ENCODE measurements at places on chromosomes 5 and 9.

GRCh38 chr5:23825196-23825595, 317.8 kb downstream of the PRDM9 start:
- DNase-seq, result no peak

DNA sequence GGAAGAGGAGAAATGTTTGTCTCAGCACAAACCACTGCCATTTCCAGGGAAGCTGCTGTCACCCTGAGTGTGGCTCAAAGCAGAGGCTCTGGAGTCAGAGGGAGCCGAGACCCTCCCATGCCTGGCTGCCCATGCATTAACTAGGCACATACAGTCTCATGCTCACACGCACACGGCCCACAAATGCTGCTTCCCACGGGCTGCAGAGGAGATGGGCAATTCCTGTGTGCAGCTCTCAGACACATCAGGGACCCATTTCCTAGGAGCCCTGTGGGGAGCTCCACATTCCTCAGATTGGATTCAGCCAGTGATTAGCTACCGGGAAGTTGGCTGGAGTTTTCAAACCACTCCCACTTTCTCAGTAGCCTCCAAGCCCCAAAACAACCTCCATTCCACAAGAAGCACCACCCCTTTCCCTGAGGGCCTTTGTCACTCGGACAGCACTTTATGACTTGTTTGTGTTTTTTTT, 9.1 kb upstream of the PTGES start:
- no peak for DNase-seq

DNA sequence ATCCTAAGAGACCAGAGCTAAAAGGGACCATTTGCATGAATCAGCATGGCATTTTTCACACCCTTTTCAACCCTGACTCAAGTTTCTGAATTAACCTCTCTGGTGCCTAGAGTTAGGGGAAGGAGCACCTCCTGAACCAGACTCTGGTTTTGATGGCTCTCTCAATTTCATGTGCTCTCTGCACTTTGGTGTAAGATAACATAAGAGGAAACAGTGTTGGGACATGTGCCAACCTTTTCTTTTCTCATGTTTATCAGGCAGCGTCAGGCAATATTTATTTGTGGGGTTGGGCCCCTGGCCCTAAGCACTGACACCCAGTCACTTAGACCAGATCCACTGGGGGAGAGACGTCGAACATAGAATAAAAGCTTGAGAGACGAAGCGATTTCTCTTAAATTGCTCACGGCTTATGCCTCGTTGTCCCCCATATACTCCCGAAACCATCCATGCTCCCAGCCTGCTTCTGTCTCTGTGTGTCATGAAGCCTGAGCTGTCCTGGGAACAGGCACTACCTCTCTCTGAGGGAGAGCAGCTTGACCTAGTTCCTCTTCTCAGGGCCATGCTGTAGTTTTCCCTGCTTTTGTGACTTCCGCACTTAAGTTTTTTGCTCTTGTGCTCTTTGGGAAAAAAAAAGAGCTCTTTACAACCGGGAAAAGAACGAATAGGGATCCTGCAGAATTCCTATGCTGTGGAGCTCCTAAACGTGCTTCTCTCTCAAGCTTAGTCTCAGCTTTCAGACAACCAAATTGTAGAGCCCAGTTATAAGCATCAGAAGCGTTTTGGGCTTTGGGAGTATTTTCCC, 195.7 kb downstream of the NR3C1 start:
- no peak for DNase-seq

DNA sequence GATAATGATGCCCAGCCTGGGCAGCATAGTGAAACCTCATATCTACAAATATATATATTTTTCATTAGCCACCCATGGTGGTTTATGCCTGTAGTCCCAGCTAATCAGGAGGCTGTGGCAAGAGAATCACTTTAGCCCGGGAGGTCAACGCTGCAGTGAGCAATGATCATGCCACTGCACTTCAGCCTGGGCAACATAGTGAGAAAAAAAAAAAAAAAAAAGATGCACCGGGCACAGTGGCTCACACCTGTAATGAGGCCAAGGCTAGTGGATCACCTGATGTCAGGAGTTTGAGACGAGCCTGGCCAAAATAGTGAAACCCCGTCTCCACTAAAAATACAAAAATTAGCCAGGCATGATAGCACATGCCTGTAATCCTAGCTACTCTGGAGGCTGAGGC, 50.2 kb upstream of the ADRA1B start:
- no peak for DNase-seq

- no peak for DNase-seq
These were observed 31.9 kb upstream of the NPR3 start for GRCh38 chr5:32679218-32679617.

DNA sequence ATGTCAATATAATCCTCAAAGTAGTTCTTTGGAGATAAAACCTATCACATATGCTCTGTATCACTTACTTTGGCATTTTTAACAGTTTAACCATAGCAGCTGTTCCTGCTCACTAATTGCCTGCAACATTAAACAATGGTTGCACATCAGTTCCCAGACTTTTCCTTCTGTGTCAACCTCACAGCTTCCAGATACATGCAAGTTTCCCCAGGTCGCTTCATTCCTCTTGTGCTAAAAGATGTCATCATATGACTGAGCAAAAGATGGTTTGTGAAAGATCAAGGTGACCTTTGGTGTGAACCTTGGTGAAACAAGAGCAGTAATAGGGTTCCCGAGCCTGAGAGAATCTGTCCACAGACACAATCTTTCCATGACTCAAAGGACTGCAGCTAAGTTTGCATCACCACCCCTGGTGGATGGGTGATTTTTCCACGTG, 500.4 kb upstream of the PAPPA start:
- no peak for DNase-seq

GRCh38 chr5:25905646-25906045, 1132.7 kb downstream of the CDH9 start:
- DNase-seq, result no peak

- no peak for DNase-seq
These were observed 779 bp upstream of the CTNNA1 start for GRCh38 chr5:138752341-138752950.

- DNase-seq, result no peak
These were observed 2186.5 kb upstream of the ACO1 start for GRCh38 chr9:30197954-30198353.

DNA sequence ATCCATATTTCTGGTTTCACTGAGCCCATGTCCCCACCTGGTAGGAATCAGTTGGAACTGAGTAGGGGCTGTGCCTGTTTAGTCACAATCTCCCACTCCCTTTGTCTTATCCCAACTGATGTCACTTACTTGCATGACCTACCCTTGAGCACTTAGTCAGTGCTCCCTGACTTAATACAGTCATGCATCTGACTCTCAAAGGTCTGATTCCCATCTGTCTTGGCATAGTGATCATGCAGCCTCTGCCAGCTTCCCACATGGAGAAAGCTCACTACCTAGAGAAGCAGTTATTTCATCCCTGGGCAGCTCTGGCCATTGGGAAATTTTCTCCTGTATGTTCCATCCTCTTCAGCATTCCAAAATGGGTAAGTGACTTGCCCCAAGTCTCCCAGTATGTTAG, 24.8 kb downstream of the ABLIM3 start:
- no peak for DNase-seq

DNA sequence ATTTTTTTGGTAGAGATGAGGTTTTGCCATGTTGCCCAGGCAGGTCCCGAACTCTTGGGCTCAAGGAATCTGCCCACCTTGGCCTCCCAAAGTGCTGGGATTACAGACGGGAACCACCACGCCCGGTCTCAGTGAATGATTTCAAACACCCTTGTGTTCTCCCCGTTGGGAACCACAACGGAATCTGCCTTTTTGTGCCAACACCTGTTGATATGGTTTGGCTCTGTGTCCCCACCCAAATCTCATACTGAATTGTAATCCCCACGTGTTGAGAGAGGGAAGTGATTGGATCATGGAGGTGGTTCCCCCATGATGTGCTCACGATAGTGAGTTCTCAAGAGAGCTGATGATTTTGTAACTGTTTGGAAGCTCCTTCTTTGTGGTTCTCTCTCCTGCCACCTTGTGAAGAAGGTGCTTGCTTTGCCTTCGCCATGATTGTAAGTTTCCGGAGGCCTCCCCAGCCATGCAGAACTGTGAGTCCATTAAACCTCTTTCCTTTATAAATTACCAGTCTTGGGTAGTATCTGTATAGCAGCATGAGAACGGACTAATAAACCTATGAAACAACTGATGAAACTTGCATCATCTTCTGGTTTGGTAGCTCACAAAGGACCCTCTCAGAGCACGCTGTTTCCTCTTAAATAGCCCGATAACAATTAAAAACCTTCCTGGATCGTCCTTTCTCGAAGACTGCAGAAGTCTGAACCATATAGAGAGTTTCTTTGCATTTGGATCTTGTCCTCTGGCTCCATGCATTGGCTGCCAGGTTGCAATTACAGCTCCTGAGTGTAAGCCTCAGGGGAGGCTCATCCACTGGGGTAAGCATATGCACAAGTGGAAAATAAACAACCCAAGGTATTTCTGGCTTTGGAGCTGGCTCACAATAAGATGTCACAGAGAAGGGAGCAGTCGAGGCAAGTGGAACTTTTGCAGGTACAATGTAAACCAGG, 91.5 kb downstream of the SPRY4 start:
- no peak for DNase-seq

GRCh38 chr5:15929611-15930263, 249.9 kb downstream of the MARCHF11 start:
- DNase-seq, result no peak

GRCh38 chr9:78549711-78550110, 252.8 kb downstream of the PSAT1 start:
- DNase-seq, result no peak

DNA sequence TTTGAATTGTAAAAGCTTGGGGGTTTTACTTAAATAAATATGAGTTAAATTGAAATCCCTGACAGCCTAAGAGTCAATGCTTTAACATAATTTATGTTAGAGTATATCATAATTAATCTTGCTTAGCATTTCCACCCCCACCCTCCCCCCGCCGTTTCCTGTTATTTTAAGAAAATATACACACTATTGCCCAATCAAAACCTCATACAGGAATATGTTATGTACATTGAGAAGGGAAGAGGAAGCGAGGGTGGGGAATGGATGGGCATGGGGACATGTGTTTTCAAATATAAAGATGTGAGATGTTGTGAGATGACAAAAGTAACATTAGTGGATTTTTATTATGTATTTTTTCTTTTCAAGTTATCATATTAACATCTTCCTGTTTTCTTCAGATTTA, 561.1 kb upstream of the MEF2C start:
- DNase-seq, result no peak

DNA sequence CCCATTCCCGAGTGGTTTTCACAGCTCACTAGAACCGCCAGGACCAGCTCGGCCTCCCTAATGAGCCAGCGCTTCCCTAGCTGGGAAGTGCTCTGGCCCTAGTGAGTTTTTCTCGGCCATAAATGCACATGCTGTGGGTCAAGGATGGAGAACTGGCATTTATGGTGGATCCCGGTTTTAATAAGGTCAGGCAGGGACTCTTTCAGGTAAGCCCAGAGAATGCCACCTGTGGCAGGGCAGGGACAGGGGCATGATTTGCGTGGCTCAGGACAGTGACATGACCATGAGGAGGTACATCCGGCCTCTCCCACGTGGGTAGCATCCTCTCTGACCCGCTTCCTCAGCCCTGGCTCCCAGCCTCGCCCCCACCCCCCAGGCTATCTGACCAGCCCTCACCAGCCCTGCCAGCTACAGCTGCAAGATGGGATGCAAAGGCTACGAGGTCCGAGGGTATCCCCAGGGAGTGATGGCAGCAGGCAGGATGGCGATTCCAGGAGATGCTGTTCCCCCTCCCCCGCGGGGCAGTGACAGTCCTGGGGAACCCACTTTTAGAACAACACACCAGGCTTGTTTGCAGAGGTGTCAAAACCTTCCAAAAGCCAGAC, 60.3 kb upstream of the ADAMTS2 start:
- no peak for DNase-seq

DNA sequence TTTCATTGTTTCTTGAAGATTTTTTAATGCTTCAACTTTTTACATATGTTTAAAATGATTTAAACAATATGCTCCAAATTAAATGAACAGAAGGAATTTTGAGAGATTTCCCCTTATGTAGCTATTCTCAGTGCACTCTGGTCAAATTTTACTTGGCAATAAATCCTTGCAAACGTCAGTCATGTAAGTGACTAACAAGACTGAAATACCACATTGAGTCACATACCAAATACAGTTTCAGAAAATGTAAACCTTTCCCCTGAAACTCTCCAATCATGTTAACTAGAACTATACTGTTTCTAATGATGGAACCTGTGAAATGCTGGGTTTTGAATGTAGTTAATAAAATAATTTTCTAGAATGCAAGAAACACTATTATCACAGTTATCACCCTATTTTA, 29.6 kb downstream of the SAR1B start:
- no peak for DNase-seq

DNA sequence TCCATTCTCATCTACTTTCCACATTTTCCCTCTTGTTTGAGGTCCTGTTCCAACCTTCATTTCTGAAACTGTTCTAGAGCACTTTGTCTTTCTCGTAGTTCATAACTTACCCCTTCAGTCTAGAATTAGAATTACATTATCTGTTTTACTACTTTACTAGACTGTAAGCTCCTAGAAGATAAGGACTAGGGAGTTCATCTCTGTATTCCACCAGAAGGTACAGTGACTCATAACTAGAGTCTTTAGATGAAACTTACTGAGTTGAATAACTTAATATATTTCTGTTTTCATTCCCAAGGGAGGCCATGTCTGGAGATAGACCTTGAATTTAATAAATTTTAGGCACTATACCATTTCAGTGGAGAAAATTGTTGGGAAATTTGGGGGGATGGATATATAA, 38.7 kb downstream of the G3BP1 start:
- DNase-seq, result no peak

- DNase-seq, result peak; percentile 68
These were observed 1.5 kb downstream of the GGTA1 start for GRCh38 chr9:121498150-121498486.

- no peak for DNase-seq
These were observed 1.8 kb upstream of the ENTPD2 start for GRCh38 chr9:137055385-137056364.

DNA sequence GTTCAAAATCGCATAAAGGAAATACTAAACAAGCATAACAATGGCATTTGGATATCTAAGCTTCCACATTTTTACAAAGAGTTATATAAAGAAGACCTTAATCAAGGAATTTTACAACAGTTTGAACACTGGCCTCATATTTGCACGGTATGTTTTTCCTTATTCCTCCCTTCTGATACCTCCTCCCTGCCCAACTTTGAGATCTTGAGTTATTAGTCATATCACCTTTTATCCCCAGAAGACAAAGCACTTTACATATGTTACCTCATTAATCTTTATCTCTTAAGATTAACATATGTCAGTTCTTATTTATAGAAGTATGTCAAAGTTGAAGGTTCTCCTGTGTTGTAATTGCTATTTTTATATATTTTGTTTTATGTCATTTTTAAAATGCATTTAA, 29.8 kb downstream of the TDRD7 start:
- no peak for DNase-seq

GRCh38 chr5:54769072-54769471, 216.3 kb downstream of the ESM1 start:
- DNase-seq, result no peak

DNA sequence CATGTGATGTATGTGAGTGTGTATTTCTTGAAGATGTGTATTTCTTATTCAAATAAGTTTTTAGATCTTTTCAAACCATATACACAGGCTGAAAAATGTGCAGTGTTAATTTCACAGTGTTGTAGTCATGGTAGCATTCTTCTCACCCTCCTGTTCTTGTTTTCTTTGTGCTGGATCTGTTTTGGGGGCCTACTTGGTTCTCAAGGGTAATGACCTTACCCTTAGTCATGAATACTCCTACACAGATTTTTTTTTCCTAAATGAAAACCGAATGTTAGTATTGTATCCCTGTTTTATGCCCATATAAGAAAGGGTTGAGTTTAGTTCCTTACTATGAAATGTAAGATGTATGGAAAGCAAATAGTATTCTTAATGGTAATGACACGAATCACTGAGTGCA, 88.0 kb downstream of the SLC44A1 start:
- DNase-seq, result no peak

GRCh38 chr5:74903165-74903787, 37.1 kb upstream of the FAM169A start:
- peak; percentile 39 for DNase-seq

All from activated T-cell treated with anti-CD3 and anti-CD28 coated beads, Interleukin-2, amount 50 U/mL, for 72 hours (primary cell).